ENCODE measurements at places on chromosomes 4 and X. TPM values are rescaled to one million over a fixed set of nuclear protein-coding genes. Genes with fewer than 3 reads are reported as not detected.

DNA sequence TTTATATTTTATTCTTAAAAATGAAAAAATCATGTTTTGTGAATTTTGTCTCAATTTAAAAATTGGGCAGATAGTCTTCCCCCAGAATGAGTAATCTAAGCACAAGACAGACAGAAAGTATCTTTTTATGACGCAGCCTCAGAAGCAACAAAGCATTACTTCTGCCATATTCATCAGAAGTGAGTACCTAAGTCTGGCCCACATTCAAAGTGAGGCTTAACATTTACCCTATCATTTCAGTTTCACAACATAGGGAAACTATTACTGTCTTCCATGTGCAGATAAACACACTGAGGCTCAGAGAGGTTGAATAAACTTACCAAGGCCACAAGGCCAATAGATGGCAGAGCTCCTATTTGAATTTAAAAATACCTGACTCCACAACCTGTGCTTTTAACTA is 4.4 kb upstream of the PRDX4 start:
- no peak for DNase-seq

- DNase-seq: no peak
Measured at GRCh38 chr4:177410566-177410965, 31.7 kb downstream of the AGA start.

GRCh38 chr4:65671372-65671771 is 1.1 kb upstream of the EPHA5 start:
- no peak for DNase-seq

GRCh38 chr4:70277121-70277520 is 34.7 kb downstream of the CSN3 start:
- DNase-seq: no peak

- no peak for DNase-seq
Measured at GRCh38 chr4:169372791-169373190, 102.0 kb upstream of the SH3RF1 start.

DNA sequence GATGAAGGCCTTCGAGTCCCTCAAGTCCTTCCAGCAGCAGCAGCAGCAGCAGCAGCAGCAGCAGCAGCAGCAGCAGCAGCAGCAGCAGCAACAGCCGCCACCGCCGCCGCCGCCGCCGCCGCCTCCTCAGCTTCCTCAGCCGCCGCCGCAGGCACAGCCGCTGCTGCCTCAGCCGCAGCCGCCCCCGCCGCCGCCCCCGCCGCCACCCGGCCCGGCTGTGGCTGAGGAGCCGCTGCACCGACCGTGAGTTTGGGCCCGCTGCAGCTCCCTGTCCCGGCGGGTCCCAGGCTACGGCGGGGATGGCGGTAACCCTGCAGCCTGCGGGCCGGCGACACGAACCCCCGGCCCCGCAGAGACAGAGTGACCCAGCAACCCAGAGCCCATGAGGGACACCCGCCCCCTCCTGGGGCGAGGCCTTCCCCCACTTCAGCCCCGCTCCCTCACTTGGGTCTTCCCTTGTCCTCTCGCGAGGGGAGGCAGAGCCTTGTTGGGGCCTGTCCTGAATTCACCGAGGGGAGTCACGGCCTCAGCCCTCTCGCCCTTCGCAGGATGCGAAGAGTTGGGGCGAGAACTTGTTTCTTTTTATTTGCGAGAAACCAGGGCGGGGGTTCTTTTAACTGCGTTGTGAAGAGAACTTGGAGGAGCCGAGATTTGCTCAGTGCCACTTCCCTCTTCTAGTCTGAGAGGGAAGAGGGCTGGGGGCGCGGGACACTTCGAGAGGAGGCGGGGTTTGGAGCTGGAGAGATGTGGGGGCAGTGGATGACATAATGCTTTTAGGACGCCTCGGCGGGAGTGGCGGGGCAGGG is 568 bp downstream of the HTT start:
- DNase-seq: peak; percentile 62

DNA sequence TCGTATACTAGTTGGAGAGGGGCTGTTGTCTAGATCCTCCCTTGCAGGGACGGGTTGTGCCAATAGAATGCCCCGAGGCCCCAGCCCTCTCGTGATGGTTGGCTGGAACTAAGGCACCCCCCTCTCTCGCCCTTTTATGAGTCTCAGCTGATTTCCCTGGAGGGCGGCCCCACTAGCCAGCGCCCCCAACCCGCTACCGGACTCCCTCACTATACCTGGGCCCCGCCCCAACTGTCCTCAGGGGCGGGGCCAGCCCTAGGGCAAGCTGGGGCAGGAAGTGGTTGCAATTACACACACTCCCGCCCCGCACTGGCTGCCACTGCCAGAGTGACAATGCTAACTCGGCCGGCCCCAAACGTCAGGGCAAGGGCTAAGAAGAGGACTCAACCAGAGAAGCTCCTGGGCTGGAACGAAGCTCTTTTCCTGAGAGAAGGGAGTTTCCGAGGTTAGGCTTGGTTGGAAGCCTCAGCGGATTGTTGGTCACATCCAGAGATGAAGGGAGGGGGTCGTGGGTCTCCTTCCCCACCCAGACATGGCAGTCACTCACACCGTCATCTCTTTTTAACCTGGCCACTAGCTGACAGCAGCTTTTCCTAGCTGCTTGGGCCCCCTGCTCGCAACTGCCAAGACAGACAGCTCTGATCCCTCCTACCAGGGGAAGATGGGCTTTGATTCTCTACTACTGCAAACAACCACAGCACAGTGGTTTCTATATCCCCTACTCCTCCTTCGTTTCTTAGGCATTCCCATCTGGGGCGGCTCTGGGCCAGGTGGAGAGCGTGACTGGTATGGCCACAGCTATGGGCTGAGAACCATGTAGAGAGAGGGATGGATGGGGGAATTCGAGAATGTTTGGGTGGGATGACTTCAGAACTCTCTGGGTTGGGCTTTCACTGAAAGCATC is 21.0 kb upstream of the BCORL1 start:
- peak; percentile 52 for DNase-seq

- DNase-seq: no peak
Measured at GRCh38 chr4:16969696-16970135, 71.3 kb upstream of the LDB2 start.

The PPARGC1A gene
- total RNA-seq: 75.4 TPM

The SLC4A4 gene
- 18.6 TPM for total RNA-seq

GRCh38 chrX:25144043-25144940 is 128.5 kb upstream of the ARX start:
- DNase-seq: peak; percentile 54

DNA sequence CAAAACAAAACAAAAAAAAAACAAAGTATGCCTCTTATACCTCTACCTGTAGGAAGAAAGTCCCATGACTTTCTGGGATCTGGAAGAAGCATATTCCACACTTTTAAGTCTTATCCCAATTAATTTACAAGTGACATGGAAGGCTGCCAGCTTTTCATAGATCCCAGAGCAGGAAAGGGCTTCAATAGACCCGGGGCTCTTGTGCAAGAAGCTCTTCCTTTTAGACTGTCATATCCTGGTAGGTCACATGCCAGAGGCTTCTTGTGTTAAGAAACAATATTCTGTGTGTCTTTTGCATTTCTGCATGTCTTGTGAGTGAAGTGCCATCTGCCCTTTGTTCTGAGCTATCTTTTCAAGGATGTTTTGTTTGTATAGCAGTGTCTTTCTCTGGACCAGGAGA is 84.4 kb upstream of the PHOX2B start:
- DNase-seq: no peak

The MTNR1A gene
- not detected for total RNA-seq

- no peak for DNase-seq
Measured at GRCh38 chrX:72203421-72203820, 21.9 kb downstream of the PIN4 start.

The FGFBP1 gene
- total RNA-seq: not detected

DNA sequence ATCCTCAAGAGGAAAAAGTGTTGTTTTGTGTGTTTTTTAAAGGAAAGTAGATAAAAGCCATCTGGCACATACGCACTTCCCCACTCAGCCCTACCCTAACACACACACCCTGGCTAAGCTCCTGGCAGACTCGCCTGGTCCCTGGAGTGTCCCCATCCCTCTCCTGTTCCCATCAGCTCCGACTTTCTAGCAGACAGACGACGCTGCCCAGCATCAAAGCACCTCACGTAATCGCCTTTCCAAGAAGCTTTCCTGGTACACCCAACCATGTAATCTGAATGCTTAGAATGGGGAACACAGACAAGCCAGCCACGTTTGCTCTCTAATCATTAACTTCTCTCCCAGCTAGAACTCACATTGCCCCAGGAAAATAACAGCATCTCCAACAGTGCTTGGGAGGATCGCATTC is 116.2 kb downstream of the AFAP1 start:
- DNase-seq: peak; percentile 89

The NKX6-1 gene
- total RNA-seq: not detected

The LIAS gene
- total RNA-seq: 24.1 TPM

- peak; percentile 53 for DNase-seq
Measured at GRCh38 chr4:56976837-56977320, 527 bp downstream of the NOA1 start.

DNA sequence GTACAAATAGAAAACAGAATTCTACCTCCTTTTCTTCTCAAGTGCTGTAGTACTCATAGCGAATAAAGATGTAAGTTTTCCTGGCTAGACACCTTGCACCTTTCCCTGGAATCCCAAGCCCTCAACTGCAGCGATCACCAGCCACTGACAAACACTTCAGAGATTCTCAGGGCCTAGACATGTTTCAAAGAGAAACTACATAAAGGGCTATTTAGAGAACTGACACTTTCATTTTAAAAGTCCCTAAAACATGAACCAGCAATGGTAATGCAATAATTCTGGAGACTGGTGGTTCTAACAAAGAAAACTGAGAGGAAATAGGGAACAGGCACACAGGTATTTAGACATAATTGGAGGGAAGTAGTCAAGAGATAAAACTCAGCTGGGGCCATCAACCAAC is 35.7 kb downstream of the FANCB start:
- DNase-seq: no peak

DNA sequence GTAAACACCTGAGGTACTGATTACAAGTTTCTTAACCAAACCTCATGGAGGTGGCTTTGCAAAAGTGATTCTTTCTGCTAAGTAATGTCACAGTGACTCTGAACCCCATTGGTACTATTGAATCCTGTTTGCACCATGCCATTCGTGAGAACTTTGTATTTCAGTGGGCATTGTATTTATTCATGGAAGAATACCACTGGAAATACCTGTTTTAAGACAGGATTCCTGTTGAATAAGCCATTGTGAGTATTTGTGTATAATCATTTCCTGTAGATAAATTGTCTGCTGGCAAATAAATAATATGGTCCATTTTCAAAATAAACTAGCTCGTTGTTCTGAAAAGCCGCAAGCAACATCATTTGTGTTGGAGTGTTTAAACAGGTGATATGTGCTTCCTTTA is 136.4 kb upstream of the GUCY1A1 start:
- DNase-seq: no peak

- no peak for DNase-seq
Measured at GRCh38 chr4:89469930-89470375, 162.4 kb upstream of the GPRIN3 start.

DNA sequence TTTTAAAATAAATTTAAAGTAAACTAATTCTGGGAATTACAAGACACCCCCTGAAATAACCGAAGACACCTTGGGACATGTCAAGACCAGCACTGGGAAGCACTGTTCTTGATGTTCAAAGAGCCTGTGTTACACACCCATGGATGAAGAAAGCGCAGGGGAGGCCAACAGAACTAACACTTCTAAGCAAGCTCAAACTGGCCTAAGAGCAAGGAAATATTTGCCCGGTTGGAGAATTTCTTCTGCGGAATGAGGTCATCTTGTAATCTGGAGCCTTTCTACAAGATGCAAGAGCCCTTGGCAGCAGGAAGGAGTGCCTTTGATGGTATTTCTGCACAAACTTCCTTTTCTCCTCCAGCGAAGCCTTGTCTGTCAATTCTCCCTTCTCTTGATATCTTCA is 9.3 kb upstream of the EFHC2 start:
- no peak for DNase-seq

The TMEM187 gene
- total RNA-seq: 7.7 TPM

DNA sequence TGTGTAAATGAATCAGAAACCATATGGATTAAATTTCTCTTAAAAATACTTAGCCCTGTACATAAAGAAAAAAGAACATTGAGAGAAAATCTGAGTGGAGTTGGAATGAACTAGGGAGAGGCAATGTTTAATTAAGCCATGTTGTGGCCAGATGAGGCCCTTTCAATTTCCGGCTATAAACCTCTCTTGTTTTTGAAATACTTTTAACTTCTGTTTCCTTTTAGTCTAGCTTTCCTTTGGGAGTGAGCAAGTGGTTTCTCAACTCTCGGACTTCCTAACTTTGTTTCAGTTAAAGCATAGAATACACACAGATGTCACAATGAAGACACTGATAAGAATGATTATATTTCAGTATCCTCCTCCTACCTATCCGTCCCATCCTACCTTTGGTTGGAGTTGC is 197.2 kb downstream of the ARHGAP24 start:
- DNase-seq: no peak

GRCh38 chr4:143251779-143252178 is 67.1 kb downstream of the USP38 start:
- no peak for DNase-seq

- DNase-seq: no peak
Measured at GRCh38 chr4:112082954-112083586, 62.2 kb upstream of the FAM241A start.

- no peak for DNase-seq
Measured at GRCh38 chr4:40511036-40511614, 118.5 kb downstream of the RBM47 start.

Measured in left cardiac atrium (tissue), 4 donors.